ENCODE measurements at places on chromosomes 6 and 20.

DNA sequence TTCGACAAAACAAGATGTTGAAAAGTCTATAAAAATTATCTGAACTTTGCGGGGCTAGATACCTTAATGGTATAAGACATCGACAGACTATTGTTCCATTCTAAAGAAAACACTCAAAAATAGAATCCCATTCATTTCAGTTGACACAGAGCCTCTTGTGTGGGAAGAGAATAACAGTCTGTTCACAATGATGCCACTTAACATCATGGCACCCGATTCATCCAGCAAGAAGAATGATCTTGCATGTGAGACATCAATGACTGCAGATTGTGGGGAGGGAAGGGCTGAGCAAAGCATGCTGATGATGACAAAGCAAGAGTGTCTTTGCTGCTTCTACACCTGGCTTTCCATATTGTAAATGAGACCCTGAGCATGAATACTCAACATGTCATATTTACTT is 49.7 kb upstream of the ARMH2 start:
- no peak overlapping the region for H3K27ac ChIP-seq
- H3K4me1 ChIP-seq: peaks cover 10% of the 10 kb centered on the region
- no peaks in the 10 kb centered on the region for H3K36me3 ChIP-seq
- no peaks in the 10 kb centered on the region for H3K27me3 ChIP-seq
- H3K4me3 ChIP-seq: no peak overlapping the region
- no peak for DNase-seq

DNA sequence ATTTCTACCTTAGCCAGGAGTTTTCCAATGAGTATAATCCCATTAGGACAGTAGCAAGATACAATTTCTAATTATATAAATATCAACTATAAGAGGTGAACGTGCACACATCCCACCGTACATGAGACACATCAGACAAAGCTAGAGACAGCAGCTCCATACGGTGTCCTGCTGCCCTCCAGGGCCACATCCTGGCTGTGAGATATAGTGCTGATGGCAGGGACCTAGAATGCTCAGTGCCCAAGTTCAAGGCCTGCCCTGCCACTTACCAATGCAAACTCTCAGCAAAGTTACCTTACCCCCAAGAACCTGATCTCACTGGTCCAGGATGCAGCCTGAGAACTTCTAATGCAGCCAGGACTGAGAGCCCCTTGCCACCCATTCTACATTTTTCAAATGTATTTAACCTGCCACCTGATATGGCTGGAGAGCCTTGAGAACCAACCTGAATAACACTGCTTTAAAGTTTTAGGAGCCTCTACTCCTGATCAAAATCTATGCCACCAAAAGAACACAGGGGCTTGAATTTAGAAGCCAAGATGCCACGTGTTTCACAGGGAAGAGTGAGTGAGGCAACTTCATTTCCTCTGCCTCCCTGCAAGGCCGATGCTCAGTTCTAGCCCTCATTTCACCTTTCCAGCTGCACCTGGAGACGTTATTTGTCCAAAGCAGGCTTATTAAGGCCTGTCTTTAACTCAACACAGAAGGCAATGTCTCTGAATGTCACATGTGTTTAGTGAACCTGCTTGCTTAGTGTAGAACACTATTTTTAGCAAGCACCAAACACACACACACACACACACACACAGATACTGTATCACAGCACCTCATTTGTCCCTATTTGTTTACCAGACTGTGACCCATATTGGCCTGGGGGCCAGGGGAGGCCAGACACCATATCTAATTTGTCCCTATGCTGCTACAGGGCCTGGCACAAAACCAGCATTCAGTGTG is 6.1 kb downstream of the NFATC2 start:
- H3K36me3 ChIP-seq: peaks cover 11% of the 10 kb centered on the region
- H3K27ac ChIP-seq: peak overlapping the region; percentile 88
- no peak for DNase-seq
- no peak overlapping the region for H3K4me3 ChIP-seq
- H3K27me3 ChIP-seq: no peaks in the 10 kb centered on the region
- peaks cover 54% of the 10 kb centered on the region for H3K4me1 ChIP-seq

- H3K27me3 ChIP-seq: no peaks in the 10 kb centered on the region
- DNase-seq: no peak
- H3K4me1 ChIP-seq: no peaks in the 10 kb centered on the region
- H3K27ac ChIP-seq: no peak overlapping the region
- no peak overlapping the region for H3K4me3 ChIP-seq
These were observed 78.4 kb downstream of the RNF144B start for GRCh38 chr6:18465410-18466154.

DNA sequence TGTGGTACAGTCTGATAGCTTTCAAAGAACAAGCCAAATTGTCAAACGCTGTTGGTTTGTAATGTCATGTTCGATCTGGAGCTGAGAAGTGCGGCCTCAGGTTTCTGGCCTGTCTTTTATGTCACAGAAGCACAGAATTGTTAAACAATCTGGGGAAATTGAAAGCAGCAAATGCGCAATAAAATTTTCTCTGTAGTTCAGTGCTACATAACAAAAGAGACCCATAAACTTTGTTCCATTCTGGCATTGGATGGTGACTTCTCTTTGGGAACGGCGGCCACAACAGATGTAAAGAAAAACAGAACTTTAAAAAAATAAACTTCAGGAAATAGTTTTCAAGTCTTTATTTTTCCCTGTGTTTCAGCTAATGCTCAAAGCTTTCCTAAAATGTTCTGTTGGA is 106.9 kb downstream of the PRL start:
- no peak overlapping the region for H3K4me3 ChIP-seq
- H3K27me3 ChIP-seq: no peaks in the 10 kb centered on the region
- H3K4me1 ChIP-seq: peaks cover 22% of the 10 kb centered on the region
- DNase-seq: no peak
- H3K27ac ChIP-seq: peak overlapping the region; percentile 57

GRCh38 chr6:154995254-154996015 is at the start of gene TIAM2:
TIAM2 (plus strand) TSS chr6:154995315; CDS start chr6:155129224, 133,909 bp downstream.
- peaks cover 11% of the 10 kb centered on the region for H3K4me1 ChIP-seq
- H3K4me3 ChIP-seq: peak within 1 kb of the TSS; percentile 70
- peak; percentile 31 for DNase-seq

GRCh38 chr6:7914991-7915789 is 4.6 kb upstream of the TXNDC5 start:
- H3K36me3 ChIP-seq: no peaks in the 10 kb centered on the region
- H3K27ac ChIP-seq: no peak overlapping the region
- no peak overlapping the region for H3K4me3 ChIP-seq
- H3K27me3 ChIP-seq: peaks cover 3% of the 10 kb centered on the region
- peaks cover 4% of the 10 kb centered on the region for H3K4me1 ChIP-seq

GRCh38 chr6:100175814-100176310 is 181.8 kb upstream of the MCHR2 start:
- H3K27ac ChIP-seq: peak overlapping the region; percentile 90
- no peak for DNase-seq
- H3K4me1 ChIP-seq: peaks cover 37% of the 10 kb centered on the region
- H3K27me3 ChIP-seq: peaks cover 3% of the 10 kb centered on the region
- no peak overlapping the region for H3K4me3 ChIP-seq
- H3K36me3 ChIP-seq: no peaks in the 10 kb centered on the region

DNA sequence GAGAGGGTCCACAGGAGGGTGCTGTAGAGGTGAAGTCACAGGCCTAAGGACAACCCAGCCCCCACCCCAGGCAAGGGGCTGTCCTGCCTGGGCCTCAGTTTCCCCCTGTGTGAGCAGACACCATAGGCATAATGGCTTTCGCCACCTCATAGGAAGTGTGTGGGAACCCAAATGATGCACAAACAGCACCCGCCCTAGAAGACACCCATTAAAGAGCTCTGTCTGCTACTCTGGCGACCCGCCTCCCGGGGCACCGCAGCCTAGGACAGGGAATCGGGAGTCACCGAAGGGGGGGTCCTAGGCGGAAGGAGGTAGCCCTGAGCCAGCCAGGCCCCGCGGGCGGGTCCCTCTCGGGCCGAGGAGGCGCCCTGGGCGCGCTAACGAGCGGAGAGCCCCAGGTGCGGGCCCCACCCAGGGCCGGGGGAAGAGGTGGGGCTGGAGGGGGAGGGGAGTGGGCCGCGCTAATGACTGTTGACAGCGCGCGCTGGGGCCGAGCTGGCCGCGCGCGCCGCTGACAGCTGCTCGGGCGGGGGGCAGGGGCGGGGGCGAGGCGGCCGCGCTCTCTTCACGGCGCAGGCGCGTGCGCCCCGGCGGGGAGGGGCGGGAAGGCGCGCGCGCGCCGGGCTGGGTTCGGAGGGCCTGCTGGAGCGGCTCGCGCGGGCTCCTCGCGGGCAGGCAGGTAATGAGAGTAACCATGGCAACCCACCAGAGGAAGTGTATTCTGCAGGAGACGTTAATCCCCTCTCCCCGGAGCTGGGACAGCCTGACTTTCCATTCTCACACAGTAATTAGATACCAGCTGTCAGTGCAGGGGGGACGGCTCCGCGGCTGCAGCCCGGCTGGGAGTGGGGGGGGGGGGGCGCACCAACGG is 48.9 kb downstream of the NOL4L start:
- H3K27me3 ChIP-seq: no peaks in the 10 kb centered on the region
- H3K27ac ChIP-seq: peak overlapping the region; percentile 27
- peak overlapping the region; percentile 65 for H3K4me3 ChIP-seq

DNA sequence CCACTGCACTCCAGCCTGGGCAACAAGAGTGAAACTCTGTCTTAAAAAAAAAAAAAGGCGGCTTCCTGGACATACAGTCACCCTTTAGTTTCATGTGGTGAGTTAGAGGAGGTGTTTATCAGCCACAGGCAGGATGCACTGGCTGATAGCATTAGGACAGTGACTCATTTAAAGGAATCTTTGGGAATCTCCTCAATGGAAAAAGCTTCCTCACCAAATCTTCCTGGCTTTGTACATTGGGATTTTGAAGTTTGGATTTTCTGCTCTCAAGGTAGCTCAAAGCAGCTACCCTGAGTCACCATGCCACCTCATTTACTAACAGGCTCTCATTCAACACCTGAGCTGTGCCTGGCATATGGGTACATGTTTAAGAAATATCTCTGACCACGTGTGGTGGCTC is 20.2 kb downstream of the PRPH2 start:
- DNase-seq: no peak
- H3K4me3 ChIP-seq: no peak overlapping the region
- no peaks in the 10 kb centered on the region for H3K4me1 ChIP-seq
- no peak overlapping the region for H3K27ac ChIP-seq
- no peaks in the 10 kb centered on the region for H3K27me3 ChIP-seq

DNA sequence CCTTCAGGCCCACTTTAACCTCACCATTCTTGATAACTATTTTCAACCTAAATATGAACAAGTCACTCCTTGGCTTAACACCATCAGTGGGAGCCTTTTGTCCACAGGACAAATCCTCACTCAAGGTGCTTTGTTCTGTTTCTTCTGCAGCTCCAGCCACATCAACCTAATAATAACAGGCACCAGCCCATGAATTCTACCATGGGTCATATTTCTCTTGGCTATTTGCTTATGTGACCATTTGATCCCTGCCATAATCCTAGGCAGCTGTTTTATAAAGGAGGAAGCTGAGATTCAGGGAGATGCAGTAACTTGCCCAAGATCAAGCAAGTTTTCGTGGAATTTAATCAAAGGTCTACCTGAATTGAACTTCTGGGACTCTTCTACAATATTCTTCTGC is 561.3 kb downstream of the DHX35 start:
- no peak for DNase-seq
- H3K4me3 ChIP-seq: no peak overlapping the region
- peaks cover 3% of the 10 kb centered on the region for H3K4me1 ChIP-seq
- H3K27me3 ChIP-seq: no peaks in the 10 kb centered on the region

- H3K27ac ChIP-seq: no peak overlapping the region
- H3K27me3 ChIP-seq: no peaks in the 10 kb centered on the region
- H3K4me3 ChIP-seq: no peak overlapping the region
- no peak for DNase-seq
These were observed 24.7 kb downstream of the PTGIS start for GRCh38 chr20:49543071-49543857.

- H3K27ac ChIP-seq: no peak overlapping the region
- no peak for DNase-seq
- H3K27me3 ChIP-seq: no peaks in the 10 kb centered on the region
- H3K4me1 ChIP-seq: peaks cover 16% of the 10 kb centered on the region
- no peaks in the 10 kb centered on the region for H3K36me3 ChIP-seq
- no peak overlapping the region for H3K4me3 ChIP-seq
These were observed 26.4 kb downstream of the EPB41L2 start for GRCh38 chr6:131036601-131037000.

- no peaks in the 10 kb centered on the region for H3K27me3 ChIP-seq
- no peak overlapping the region for H3K4me3 ChIP-seq
- peaks cover 59% of the 10 kb centered on the region for H3K4me1 ChIP-seq
These were observed 3.8 kb downstream of the DIDO1 start for GRCh38 chr20:62922451-62922921.

GRCh38 chr6:27281569-27281968 is 30.5 kb downstream of the POM121L2 start:
- peaks cover 8% of the 10 kb centered on the region for H3K4me1 ChIP-seq
- peak overlapping the region; percentile 94 for H3K4me3 ChIP-seq
- no peak overlapping the region for H3K27ac ChIP-seq

DNA sequence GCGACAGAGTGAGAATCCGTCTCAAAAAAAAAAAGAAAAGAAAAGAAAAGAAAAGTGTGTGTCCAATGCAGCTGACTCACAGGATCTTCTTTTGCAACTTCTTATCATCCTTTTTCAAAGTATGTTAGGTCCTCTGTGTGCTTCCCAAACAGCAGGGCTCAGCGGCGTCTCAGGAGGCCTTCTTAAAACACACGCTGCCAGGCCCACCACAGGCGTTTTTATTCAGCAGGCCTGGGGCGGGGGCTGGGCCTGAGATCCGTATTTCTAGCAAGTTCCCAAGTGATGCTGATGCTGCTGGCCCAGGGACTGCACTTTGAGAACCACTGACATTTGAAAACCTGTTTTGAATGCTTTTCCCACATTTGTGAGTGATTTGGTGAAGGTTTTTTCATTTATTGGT is 57.1 kb downstream of the PSMG4 start:
- no peak overlapping the region for H3K4me3 ChIP-seq
- H3K27me3 ChIP-seq: no peaks in the 10 kb centered on the region
- no peak overlapping the region for H3K27ac ChIP-seq
- DNase-seq: no peak

- H3K4me3 ChIP-seq: no peak overlapping the region
- DNase-seq: no peak
- H3K27me3 ChIP-seq: no peaks in the 10 kb centered on the region
- peaks cover 48% of the 10 kb centered on the region for H3K4me1 ChIP-seq
These were observed 284.5 kb downstream of the UST start for GRCh38 chr6:149031201-149031858.

DNA sequence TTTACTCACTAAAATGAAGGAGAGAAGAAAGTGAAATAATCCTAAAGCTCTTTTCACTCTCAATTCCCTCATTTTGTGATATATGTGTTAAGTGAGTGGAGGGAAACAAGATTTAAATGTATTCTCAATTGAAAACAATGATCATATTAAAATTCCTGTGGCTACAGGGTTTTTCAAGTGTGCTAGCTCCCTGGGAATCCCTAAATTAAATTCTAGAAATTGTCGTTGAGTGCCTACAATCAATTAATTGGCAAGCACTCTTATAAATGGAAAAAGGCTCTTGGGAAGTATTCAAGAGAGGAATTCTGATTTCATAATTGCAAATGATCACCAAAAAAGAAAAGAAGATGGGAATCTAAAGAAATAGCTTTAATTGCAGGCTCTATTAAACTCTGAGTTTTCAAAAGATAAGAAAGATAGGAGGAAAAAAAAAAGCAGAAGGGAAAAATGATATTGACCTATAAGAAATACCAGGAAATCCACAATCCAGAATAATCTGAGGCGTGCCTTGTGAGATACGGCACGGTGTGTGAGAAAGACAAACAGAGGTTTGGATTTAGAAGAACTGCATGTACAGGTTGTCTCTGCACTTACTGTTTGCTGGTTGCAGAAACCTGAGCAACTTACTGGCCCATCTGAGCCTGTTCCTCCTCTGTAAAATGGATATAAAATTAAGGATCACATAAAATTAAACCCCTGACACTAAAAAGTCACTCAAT is 18.3 kb upstream of the MBOAT1 start:
- H3K4me1 ChIP-seq: no peaks in the 10 kb centered on the region
- DNase-seq: no peak
- H3K27me3 ChIP-seq: no peaks in the 10 kb centered on the region
- no peak overlapping the region for H3K4me3 ChIP-seq
- H3K27ac ChIP-seq: no peak overlapping the region
